ENCODE measurements at places on chromosomes 5 and 9.

GRCh38 chr9:110842169-110842568, 173.6 kb downstream of the MUSK start:
- no peak for DNase-seq

- no peak for DNase-seq
These were observed 71.1 kb downstream of the MAPKAP1 start for GRCh38 chr9:125635888-125636287.

DNA sequence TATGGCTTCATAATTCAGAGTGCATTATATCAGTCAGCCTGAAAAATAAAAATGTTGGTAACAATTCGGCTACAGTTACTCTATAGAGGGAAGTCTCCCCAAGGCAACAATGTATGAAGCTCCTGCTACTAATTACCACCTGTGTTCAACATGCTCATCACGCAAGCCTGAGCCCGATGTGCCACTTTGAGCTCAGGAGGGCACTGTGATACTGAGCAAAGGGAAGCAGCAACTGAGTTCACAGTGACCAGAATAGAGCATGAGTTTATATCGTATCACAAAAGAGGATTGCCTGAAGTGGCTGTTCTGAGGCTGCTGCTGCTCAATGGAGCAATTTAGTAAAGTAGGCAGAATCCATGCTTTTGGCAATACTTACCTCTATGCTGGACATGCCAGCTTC, 202.0 kb upstream of the HAPLN1 start:
- DNase-seq, result no peak

- DNase-seq, result peak; percentile 51
These were observed 996 bp upstream of the GAS1 start for GRCh38 chr9:86948074-86948929.

DNA sequence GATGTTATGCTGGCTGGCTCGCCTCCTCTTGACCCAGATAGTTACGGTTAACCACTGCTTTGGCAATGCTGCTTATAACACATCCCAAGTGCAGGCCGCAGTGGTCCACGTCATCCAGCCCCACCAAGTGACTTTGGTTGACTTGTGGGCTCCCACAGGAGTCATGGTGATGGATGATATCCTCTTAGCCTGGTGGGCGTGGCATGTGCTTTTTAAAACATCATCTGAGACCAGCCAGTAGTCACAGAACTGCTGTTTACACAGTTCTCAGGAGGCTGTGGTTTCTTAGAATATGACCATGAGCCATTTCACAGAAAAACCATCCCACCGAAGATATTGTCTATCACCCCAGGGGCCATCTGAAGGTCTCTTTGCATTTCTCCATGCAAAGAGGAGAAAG, 216.9 kb downstream of the SH3GL2 start:
- no peak for DNase-seq

DNA sequence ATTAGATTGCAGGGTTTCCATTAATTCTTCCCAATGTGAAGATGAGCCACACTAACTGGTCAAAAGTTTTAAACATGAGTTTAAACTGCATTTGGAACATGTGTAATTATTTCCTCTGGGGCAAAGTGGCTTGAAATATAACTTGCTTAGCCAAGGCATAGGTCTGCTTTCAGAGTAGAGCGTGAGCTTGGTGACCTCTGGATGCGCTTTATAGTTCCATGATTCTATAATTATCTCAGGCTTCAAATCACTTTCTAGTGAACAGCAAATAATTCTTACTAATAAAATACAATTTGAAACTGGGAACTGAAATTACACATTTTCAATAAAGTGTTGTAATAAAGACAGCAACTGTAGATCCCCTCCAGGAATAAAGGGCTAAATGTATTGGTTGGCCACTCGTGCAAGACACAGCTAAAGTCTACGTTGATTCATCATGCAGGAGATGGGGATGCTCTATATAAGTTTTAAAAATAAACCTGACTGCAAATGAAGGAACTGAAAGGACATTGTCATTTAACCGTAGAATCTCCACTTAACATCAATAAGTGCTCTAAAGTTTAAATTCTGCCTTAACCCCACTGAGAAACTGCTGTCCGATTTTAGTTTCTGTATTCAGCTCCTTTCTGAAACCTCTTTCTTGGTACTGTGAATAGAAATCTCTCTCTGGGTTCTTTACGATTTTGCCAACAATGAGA, 460.0 kb downstream of the PSAT1 start:
- DNase-seq, result no peak

- no peak for DNase-seq
These were observed 490.2 kb downstream of the TLE4 start for GRCh38 chr9:80061940-80062339.

GRCh38 chr5:16913187-16914107, 22.6 kb downstream of the MYO10 start:
- no peak for DNase-seq

- DNase-seq, result no peak
These were observed 167.7 kb downstream of the TARS1 start for GRCh38 chr5:33608344-33609041.

DNA sequence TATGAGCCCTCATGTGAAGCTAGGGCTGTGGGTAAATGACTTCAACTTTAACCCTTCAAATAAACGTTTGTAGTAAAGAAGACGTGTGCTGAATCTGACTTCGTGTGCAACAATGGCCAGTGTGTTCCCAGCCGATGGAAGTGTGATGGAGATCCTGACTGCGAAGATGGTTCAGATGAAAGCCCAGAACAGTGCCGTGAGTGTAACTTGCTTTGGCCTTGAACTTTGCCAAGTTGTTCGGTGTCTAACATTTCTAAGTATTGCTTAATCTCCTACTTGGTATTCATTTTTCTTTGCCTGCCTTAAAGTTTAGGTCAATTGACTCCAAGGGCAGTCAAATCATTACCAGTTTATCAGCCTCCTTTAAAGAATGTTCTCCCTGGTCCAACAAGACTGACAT, 18.2 kb downstream of the VLDLR start:
- DNase-seq, result no peak

GRCh38 chr5:158324236-158324635, 465.3 kb upstream of the CLINT1 start:
- DNase-seq, result no peak

- DNase-seq, result no peak
These were observed 194.9 kb upstream of the ZNF608 start for GRCh38 chr5:124941051-124942049.

DNA sequence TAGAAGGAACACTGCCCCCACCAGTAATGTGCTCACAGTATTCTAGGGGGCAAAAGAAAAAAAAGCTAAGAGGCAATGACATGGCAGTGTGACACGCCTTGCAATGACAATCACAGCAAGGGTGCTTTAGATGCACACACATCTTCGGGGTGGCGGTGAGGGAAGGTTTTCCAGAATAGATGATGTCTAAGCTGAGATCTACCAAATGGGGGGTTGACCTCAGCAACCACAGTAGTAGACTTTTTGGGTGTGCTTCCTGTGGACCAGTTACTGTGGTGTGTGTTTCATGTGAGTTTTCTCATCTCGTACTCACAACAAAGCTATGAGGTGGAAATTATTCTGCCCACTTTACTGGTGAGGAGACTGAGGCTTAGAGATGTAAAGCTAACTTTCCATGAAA, 10.2 kb upstream of the IL12B start:
- no peak for DNase-seq

DNA sequence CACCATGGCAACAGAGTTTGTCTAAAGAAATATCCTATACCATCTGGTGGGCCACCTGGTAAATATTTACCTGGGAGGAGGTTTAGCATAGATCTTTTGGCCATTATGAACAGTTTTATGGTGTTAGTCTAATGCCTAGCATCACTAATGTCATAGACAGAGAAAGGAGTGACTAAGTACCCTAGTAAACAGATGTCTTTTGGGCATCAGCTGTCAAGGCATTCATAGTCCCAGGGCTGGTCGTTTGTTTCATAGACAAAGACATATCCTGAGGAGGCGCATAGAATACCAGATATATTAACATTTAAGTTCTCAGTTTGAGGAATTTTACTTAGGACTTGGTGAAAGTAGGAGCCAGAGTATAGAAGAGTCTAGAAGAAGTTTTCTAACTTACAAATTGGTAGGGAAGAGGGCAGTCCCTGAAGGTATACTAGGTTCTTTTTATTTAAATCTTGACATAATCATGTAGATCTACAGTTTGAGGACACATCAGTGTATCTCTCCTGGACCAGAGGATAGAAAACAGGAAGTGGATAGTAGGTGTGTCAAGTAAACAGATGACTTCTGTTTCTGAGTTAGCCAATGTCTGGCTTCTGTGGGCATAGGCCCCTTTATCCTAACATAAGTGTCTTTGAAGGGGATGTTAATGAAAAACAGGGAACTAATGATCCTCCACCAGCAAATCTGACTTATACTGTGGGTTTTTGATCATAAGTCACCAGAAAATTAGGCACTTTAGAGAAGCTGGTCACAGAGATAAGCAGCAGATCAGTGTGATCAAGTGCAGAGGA, 105.0 kb upstream of the PRSS3 start:
- DNase-seq, result no peak

DNA sequence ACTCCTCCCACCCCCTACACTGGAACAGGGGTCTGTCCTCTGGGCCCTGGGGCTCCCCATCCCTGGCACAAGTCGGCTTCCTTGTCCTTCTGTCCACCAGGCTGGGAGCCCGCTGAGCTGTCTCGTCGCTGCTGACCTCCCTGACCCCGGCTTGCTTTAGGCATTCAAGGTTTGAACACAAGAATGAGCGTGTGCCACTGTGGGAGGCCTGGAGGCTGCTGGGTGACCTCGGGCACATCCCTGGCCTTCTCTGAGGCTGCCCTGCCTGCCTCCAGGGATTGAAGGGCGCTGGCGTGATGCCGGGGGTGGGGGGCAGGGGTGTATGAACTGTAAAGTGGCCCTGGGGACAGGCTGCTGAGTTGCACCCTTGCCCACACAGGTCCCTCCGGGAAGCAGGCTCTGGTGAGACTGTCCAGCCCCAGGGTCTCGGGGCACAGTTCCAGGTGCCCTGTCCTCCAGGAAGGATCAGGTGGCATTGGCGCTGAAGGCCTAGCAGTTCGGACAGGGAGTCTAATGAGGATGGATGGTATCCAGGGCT, 18.2 kb downstream of the FIBCD1 start:
- no peak for DNase-seq

- no peak for DNase-seq
These were observed 111.5 kb downstream of the MTREX start for GRCh38 chr5:55418994-55419968.

GRCh38 chr5:83246071-83246470, 168.7 kb downstream of the XRCC4 start:
- no peak for DNase-seq

GRCh38 chr5:10503997-10504793, 59.7 kb upstream of the ANKRD33B start:
- DNase-seq, result no peak
